Esophagus mucosa (tissue), 1 donor: ENCODE measurements at places on chromosomes 3 and 15.

DNA sequence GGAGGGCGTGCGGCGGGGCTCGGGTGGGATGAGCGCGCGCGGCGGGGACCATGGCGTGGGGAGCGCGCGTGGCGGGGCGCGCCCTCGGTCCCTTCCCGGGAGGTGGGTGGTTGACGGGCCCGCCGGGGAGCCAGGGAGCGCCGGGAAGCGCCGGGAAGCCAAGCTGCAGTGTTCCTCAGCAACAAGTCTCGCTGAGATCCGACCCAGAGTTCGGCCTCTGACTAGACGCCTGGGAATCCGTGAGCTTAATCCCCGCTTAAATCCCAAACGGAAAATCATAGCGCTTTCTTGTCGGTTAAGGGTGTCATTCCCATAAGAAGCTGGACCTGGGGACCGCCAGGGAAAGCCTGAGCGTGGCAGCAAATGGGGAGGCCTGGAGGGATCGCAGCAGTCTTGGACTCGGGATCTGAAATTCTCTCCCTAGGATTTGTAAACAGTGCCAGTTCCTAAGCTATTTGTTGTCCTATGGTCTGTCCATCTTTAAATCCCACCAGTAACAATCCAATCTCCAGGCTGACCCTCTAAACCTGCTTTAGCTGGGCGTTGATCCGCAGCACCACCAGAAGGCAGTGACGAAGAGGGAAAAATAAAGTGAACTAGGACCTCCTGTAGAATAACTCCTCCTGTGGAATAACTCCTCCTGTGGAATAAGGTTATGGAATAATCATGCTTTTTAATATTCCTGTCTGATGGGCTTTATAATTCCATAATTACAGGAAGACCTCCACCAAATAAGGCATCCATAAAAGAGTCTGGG is 570 bp upstream of the NEDD4 start:
- no peak for ATAC-seq

DNA sequence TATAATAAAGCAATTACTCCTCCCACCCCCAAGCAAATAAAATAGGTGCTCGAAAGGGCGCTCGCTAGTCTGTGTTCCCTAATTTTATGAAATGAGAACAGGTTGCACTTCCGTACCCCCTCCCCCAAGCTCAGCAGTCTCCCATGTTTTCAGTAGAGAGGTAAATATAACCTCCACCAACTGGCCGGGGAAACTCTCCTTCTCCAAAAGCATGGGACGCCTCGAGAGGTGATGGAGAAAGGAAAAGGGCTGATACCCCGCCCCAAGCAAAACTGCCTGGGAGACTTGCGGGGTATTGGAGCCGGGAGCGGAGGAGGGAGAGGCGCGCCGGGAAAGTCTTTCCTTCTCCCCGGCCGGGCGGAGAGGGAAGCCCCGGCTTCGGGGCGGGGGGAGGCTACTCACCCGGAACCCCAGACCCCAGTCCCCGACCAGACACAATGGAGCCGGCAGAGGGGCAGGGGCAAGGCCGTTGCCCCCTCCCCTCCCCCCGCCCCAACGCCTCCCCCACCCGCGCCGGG is 605 bp downstream of the DCUN1D1 start:
- ATAC-seq: peak; percentile 4

DNA sequence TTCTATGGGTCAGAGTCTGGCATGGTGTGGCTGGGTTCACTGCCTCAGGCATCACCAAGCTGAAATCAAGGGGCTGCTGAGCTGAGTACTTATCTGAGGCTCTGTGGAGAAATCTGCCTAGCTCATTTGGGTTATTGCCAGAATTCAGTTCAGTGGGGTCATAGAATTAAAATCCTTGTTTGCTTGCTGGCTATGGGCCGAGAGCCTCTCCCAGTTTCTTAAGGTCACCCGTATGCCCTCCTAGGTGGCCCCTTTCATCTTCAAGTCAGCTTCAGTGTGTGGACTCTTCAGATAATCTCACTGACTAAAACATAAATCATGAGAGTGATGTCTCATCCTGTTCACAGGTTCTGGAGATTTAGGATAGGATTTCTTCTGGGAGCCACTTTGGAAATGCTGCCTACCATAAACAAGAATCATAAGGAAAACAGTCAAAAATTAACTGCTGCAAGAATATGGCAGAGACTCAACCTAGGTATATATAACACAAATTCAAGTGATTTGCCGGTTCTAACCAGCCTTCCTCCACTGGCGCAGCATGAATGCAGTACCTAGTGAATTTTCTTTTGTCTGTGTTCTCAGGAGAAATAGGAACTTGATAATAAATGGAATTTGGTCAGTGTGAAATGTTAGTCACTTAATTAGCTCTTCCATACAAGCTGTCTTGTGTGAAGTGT is 5.3 kb downstream of the CP start:
- ATAC-seq: no peak

GRCh38 chr3:103184772-103185171 is 750.0 kb downstream of the ZPLD1 start:
- ATAC-seq: no peak

DNA sequence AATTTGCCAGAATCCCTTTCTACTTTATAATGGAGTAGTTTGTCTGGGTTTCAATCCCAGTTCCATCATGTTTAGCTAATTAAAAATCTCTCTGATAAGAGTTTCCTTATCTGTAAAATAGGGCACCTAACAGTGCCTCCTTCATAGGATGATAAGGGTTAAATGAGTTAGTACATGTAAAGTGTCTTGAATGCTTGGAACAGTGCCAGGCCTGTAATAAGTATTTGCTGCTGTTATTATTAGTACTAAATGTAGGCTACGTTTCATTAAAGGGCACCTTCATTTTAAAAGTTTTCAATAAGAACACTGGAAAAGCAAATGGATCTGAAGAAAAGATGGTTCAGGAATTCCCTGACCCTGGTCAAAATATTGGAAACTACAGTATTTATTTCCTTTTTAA is 11.8 kb upstream of the SLC2A2 start:
- no peak for ATAC-seq

DNA sequence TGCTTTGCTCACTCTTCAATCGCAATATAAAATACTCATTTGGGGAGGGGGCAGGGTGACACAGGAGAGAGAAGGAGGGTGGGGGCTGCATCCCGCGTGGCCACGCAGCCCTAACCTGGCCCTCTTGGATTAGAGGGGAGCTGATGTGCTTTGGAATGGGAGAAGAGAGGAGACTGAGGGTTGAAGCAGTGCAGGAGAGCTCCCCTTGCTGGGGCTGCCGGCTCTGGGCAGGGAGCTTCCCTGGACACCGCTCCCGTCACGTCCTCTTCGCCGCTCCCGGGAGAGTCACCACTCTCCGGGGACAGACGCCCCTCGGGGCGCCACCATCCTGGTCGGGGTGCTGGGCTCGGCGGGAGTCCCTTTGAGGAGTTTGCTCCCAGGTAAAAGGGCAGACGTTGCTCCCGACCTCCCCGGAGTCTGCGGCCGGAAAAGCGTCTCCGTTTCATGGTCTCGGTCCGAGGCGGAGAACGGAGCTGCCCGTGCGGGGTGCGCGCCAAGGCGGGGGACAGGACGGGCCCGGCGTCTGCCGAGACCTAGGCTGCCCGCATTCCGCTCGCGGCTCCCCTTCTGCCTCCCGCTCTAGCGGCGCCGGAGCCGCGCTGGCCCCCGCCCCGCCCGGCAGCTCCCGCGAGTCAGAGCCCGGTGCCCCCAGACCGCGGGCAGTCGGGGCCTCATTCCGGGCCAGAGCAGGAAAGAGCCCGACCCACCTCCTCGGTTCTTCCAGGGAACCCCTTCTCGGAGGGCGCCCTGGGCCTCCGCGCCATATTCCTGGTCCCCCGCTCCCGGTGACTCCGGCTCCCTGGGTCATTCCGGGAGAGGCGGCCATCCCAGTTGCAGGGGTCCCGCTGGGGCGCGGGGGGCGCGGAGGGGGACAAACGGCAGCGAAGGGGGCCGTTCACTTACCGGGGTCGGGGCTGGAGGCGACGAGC is 603 bp downstream of the SLC7A14 start:
- ATAC-seq: no peak

- ATAC-seq: no peak
Observed at GRCh38 chr3:42067326-42067725, 23.8 kb upstream of the TRAK1 start.
